ENCODE measurements at places on chromosomes 16 and 17. TPM values are rescaled to one million over a fixed set of nuclear protein-coding genes. Genes with fewer than 3 reads are reported as not detected.

The DPEP3 gene
- 1.2 TPM for total RNA-seq

The KRTAP4-9 gene
- total RNA-seq = not detected

The IL32 gene
- total RNA-seq = 810 TPM

The CENPV gene
- 8.4 TPM for total RNA-seq

The USP36 gene
- total RNA-seq = 183 TPM

The CSH1 gene
- not detected for total RNA-seq

The MYO1D gene
- total RNA-seq = 12.7 TPM

The CRYM gene
- total RNA-seq = not detected

The CPD gene
- 24.6 TPM for total RNA-seq

The KRT34 gene
- total RNA-seq = not detected

The NXN gene
- 1.5 TPM for total RNA-seq

The KRT32 gene
- total RNA-seq = not detected

The CLEC19A gene
- total RNA-seq = not detected

The LLGL2 gene
- 40.1 TPM for total RNA-seq

The LPCAT2 gene
- total RNA-seq = 0.47 TPM

The CA5A gene
- not detected for total RNA-seq

The CTRB2 gene
- total RNA-seq = not detected

The WFDC1 gene
- not detected for total RNA-seq

The SYCE1L gene
- 12.5 TPM for total RNA-seq

The CDRT15 gene
- not detected for total RNA-seq

The CD300A gene
- total RNA-seq = 27.6 TPM

The SGCA gene
- not detected for total RNA-seq

The RFFL gene
- total RNA-seq = 72.1 TPM

The MRM1 gene
- total RNA-seq = 13.3 TPM

The RND2 gene
- total RNA-seq = 0.29 TPM

The C16orf89 gene
- not detected for total RNA-seq

The CPSF4L gene
- not detected for total RNA-seq

The VASN gene
- 0.11 TPM for total RNA-seq

The VMO1 gene
- total RNA-seq = 0.50 TPM

The FDXR gene
- 16.6 TPM for total RNA-seq

The TBC1D26 gene
- total RNA-seq = 0.49 TPM

The IRF8 gene
- total RNA-seq = 1.5 TPM

The GP1BA gene
- total RNA-seq = not detected

The SLC16A3 gene
- total RNA-seq = 30.3 TPM

The SEC14L5 gene
- total RNA-seq = not detected

The SRCIN1 gene
- total RNA-seq = 0.28 TPM

The MARVELD3 gene
- total RNA-seq = not detected

The PERCC1 gene
- total RNA-seq = 0.50 TPM

The PRDM7 gene
- total RNA-seq = not detected

The CLEC18A gene
- 7.2 TPM for total RNA-seq

The SYNGR3 gene
- 1.6 TPM for total RNA-seq

The MYH2 gene
- not detected for total RNA-seq

The VPS9D1 gene
- total RNA-seq = 13.0 TPM

The BTBD17 gene
- total RNA-seq = not detected

The PABPN1L gene
- total RNA-seq = not detected

The DNAI2 gene
- 8.4 TPM for total RNA-seq

The SULT1A2 gene
- 0.25 TPM for total RNA-seq

The SLFN12 gene
- total RNA-seq = 8.9 TPM

The SHISA6 gene
- total RNA-seq = not detected

The LGALS9C gene
- not detected for total RNA-seq

The NT5M gene
- 1.4 TPM for total RNA-seq

The KRT16 gene
- not detected for total RNA-seq

The CNGB1 gene
- total RNA-seq = not detected

The WSCD1 gene
- 0.47 TPM for total RNA-seq

The OR1E2 gene
- not detected for total RNA-seq
